ENCODE measurements at places on chromosomes 11 and 22.

DNA sequence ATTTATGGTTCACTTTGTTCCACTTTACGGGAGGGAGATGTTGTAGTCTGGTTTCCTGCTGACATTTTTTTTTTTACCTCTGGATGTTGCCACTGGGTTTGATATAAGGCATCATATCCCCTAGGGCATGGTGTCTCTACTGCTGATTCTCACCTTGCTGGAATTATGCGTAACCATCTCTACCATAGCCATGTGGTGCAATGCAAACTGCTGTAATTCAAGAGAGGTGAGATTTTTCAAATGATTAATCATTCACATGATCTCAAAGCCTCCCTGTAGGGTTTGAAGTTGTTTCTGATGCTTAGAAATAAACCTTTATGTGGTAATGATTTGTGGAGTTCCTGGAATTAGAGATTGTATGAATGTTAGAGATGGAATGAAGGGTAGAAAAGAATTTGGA lies 13.0 kb downstream of the MS4A3 start:
- no peak for DNase-seq

DNA sequence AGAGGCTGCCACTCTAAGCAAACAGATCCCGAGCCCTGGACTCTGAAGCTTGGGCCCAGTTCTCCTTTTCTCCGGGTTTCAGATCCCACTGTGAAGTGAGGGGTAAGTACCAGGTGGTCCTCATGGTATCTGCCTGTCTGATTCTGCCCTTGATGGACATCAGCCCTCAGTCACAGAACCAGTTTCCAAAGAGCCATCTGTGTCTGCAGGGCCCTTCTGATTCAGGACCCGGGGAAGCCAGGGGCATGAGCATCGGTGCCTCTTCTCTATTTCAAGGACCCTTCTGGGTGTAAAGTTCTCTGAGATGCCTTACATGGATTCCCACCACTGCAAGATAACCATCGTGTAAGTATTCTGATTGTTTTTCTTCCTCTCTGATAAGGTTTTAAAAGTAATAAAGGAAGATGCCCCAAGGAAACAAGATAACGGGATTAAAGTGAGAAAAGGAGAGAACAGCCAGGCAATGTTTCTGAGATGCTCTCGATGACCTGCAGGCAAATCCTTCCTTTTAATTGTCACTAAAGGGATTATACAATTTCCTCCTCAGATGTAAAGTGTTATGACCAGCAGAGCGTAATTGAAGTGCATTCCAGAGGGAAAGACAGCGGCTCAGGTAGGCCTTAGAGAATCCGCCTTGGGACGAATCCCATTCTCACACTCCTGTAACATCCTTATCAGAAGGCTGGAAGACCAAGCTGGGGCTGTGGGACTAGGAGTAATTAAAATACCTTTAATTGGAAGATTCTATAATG lies 924.3 kb downstream of the TBC1D22A start:
- DNase-seq, result no peak

GRCh38 chr11:66686100-66686785 lies 8.6 kb upstream of the RBM4B start:
- DNase-seq, result no peak

GRCh38 chr11:1749395-1750351 lies 722 bp downstream of the IFITM10 start:
- DNase-seq, result peak; percentile 96
